ENCODE measurements at places on chromosomes 7 and 10.

DNA sequence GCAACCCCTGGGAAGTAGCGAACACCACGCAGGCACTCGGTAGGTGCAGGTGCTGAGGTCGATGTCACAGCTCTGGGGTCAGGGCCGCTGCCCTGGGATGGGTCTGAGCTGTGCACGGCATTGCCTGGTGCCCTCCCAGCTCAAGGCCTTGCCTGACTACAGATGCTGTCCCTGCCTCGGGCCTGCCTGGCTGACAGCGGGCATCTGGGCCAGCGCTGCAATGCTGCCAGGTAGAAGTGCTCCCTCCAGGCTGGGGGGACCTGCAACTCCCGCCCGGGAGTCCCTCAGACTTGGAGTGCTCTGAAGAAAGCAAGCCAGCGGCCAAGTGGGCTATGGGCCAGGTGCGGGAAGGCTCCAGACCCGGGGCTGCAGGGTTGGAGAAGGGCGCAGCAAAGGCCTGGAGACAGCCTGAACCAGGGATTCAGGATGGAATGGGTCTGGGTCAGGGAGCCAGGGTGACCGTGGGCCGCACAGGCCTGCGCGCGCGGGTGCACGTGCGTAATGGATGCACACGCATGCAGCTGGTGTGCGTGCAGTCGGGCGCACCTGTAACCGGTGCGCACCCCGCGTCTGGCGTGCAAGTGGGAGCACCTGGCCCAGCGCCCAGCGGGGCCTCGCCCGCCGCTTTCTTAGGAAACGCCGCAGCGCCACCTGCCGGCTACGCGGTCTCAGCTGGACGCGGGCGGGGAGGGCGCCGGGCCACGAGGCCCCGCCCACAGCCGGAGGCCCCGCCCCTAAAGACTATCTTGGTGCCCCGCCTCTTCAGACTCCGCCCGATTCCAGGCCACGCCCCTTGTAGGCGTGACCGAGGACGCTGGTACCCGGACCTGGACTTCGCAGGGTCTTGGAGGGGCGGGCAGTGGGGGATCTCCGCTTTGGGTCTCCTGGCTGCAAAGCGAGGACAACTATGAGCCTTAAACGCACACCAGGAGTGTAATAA, 46.7 kb downstream of the MICALL2 start:
- DNase-seq, result peak; percentile 84

DNA sequence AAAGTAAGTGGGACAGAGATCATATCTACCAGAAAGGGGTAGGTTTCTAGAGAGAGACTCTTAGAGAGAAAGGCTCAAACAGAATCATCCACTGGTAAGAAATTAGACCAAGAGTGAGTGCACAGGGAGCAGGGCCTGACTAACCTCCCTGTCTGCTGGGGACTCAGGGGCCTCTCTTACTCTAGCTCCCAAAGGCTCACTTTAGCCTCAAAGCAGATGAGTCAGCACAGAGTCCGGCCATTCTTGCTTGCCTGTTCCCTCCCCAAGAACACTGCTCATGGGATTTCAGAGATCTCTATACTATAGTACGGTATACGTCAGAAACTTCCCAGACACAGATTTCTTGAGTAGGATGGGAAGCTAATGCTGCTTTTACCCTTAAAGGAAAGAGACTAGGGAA, 32.7 kb downstream of the RBM28 start:
- no peak for DNase-seq

DNA sequence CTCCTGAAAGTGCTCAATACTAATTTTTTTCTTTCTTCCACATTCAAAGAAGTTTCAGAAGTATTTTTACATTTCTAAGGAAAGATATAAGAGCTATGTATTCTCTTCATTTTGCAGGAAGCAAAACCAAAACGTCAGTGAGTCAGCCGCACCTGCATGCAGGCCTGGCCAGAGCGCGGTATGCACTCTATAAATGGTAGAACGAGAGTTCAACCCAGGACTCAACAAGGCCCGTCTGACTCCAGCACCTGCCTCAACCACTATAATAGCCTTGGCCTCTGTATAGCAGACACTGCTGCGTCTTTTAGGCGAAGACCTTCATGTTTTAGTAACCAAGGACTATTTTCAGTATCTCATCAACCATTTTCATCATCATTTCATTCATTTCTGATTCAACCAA, 113.2 kb downstream of the KMT2E start:
- DNase-seq, result no peak

GRCh38 chr7:94856643-94857042, 50.8 kb upstream of the PPP1R9A start:
- no peak for DNase-seq

GRCh38 chr10:58641095-58641531, 128.4 kb downstream of the BICC1 start:
- no peak for DNase-seq

DNA sequence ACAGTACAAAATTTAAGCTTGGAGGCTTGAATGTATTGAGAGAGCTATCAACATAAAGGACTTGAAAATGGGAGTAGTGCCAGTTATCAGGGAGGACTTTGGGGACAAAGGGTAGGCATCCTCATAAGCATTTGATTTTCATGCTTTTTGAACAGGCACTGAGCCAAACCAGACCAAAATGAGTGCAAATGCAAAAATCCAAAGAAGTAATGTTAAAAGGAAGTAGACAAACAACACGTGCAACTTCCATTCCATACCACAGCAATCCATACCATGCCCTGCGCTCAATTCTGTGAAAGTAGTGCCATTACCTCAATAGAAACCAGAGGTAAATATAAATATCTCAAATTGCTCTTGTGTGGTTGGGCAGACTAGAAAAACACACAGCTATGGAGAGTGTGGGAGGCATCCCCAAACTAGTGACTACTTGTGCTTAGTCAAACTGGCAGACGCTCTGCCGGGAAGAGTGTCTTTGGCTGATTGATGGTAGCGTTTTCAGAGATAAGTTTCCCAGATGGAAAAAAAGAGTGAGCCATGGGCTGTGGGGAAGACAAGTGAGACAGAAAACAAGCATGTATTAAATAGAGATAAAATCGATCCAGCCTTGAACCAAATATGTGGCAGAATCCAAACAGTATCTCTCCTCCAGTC, 161.5 kb downstream of the CREB5 start:
- no peak for DNase-seq

DNA sequence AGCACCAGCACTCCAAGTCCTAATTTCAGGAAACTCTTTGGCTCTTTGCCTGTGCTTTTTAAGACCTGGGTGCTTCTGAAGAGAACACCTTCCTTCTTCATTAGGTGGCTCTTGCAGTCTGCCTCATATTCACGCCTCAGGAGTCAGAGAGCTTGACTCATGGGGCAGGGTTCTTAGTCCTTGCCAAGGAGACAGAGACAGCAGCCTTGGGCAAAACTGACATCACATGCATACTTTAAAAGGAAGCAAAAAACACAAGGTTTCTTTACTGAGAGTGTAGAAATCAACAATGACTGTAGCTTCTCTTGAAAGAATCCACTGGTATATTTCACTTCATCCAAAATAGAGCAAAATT, 780.6 kb downstream of the INHBA start:
- DNase-seq, result no peak

DNA sequence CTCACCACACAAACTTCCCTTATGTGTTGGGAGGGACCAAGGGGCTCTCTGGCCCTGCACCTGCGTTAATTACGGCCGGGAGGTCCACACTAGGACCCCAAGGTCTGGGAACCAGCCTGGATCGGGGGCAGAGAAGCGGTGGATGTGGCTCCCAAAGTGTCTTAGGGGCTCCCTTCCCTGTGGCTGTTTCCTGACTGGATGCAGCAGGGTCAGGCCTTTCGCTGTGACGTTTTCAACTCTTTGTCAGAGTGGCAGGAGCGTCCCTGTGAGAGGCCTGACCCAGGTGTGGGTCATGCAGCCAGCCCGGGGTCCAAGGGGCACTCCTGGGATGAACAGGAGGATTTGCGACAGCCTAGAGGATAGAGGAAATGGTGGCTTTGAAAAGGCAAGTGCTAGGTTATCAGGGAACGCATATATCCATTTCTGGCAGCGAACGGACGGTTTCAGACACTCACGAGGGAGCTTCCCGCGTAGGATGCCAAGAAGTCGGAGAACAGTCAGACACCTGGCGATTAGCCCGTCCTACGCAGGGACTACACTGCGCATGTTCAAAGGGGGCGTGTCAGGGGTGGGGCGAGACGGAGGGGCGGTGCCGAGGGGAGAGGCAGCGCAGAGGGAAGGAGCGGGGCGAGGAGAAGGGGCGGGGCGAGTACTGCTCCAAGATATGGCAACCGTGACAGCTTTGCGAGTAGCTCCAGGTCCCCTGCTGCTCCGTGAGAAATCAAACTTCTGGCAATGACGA, 46.2 kb upstream of the ZNF716 start:
- DNase-seq, result peak; percentile 48

DNA sequence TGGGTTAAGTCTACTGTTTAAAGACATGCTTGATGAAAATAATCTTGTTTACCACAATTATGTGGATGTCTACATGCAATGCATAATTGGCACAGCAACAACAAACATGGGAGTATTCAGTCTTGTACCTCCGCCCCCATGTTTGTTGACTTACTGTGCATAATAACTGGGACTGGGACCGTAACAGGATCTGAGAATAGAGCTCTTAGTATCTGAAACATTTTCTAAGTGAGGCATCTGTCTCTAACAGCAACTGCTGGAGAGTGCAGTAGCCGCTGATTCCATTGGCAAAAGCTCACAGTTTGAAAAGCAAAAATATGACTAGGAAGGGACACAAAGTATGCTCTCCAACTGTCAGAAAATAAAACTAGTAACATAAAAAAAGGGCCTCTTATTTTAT, 61.6 kb downstream of the ENO4 start:
- DNase-seq, result no peak

- DNase-seq, result no peak
These were observed 249.8 kb upstream of the VSTM2A start for GRCh38 chr7:54292171-54292925.

GRCh38 chr7:66768865-66769832, 28.6 kb downstream of the RABGEF1 start:
- DNase-seq, result no peak

DNA sequence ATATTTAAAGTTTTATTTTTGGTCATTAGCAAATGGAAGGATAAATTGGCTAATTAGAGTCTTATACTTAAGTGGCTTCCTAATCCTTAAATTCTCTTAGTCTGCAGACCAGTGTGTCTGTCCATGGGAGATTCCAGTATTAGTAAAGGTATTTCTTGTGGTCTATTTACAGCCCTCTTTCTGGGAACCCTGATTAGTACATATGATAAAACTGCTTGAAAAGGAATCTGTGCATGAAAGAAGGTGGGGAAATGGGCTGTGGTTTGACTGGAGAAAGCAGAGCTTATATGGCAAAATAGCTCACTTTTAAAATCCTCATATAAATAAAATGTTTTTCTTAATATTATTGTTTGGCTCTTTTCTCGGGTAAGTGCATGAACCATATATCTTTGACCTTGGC, 124.5 kb upstream of the RHOBTB1 start:
- DNase-seq, result no peak

DNA sequence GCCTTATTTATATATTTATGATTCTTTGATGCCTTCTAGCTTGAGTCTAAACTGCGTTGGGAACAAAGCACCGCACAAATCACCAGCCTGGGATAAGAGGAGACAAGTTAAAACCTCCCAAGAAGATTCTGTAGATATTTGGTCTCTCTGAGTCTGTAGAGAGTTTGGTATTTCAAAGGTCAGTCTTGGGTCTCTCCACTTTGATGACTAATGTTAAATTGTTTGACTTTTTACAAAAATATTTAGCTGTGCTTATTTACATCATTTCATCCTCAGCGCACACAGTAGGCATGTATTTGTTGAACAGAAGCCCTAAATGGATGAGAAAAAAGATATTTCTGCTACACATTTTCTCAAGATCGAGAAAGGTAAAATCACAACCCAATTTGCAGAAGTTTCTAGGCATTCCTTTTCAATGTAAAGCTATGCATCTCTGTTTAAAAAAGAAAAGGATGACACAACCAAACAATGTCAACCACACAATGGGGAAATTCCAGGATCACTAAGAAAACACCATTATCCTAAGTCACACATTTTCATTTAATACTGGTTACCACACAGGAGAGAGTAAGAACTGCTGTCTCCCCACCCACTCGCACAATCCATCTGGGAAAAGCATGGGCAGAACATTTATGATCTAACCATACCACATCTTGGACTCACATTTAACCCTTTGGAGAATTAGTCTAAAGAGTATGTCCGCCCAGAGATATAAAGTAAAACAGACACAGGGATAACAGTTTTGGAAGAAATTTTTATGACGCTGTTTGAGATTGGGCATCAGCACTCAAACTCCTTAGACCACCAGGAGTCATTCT, 4.4 kb downstream of the CDK6 start:
- no peak for DNase-seq

DNA sequence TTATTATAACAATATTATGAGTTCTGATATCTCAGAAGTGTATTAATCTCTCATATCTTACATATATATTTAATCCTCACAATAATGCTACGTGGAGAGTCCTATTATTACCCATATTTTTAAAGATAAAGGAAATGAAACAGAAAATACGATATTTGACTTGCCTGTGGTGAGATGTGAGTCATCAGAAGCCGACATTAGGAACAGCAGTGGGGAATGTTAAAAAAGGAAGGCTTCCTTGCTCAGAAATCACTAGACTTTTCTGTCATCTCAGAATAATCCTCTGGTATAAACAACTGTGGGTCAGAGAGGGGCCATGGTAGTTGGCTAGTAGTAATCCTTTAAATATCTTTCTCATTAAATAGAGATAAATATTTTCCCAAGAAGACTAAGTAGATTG, 402.3 kb upstream of the PCDH15 start:
- DNase-seq, result no peak

GRCh38 chr7:49486974-49487829, 286.2 kb upstream of the VWC2 start:
- DNase-seq, result no peak

DNA sequence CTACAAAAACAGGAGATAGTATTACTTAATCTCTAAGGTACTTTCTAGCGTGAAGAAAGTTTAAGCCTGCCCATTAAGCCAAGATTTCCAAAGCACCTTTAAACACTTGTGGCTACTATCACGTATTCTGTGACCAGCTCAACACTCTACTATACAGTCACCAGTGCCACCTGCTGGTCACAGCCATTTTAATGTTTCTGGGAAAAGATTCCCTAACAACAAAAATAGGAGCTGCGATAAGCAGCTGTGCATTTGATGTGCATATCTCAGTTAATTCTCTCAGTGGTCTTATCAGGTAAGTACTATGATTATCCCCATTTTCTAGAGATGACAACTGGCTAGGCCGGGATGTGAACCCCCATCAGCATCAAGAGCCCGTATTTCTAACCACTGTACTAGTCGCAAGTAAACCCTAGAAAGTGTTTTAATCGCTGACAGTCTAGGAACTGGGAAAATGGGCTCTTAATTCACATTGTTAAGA, 860 bp downstream of the SEC31B start:
- DNase-seq, result no peak

GRCh38 chr10:42962902-42963231, 114.0 kb upstream of the RET start:
- DNase-seq, result no peak

DNA sequence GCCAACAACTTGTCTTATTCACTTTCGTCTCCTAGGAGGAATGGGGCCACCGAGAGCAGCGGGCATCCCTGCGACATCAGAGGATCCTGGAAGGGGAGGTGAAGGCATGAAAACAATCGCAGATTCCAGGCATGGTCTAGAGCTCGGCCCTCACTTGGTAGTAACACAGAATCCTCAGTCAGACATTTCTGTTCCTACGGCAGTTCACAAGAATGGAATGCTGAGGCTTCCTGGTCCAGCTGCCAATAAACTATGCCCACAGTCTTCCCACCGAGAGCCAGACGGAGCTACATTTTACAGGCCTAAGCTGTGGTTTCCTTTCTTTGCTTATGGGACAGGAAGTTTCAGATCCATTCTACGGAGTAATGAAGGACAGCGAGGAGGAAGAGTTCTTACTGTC, 75.8 kb downstream of the OR13A1 start:
- DNase-seq, result no peak
